ENCODE measurements at places on chromosomes 11 and 22.
A peak's percentile ranks its signal among the peaks of the same experiment; 100 is the strongest.

DNA sequence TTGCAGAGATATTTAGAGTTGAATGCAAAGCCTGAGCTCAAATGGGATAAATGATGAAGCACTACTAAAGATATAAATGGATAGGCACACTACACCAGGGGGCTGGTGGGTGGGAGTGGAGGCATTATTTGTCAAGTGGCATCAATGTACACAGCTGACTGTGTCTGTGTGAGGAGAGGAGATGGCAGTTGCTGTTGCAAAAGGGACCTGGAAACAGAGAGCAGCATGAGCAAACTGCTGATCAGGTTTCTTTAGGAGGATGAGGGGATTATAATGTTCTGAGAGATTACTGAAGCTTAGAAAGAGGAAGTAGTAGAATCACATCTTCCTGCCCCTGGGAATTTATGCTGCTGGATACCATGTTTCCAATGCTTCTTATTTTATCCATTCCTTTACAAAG, 39.4 kb upstream of the LIN7C start:
- no peak for DNase-seq

GRCh38 chr11:134521452-134522289, 109.6 kb upstream of the B3GAT1 start:
- no peak for DNase-seq

- DNase-seq, result no peak
These were observed 10.1 kb upstream of the EXT2 start for GRCh38 chr11:44085330-44085729.

DNA sequence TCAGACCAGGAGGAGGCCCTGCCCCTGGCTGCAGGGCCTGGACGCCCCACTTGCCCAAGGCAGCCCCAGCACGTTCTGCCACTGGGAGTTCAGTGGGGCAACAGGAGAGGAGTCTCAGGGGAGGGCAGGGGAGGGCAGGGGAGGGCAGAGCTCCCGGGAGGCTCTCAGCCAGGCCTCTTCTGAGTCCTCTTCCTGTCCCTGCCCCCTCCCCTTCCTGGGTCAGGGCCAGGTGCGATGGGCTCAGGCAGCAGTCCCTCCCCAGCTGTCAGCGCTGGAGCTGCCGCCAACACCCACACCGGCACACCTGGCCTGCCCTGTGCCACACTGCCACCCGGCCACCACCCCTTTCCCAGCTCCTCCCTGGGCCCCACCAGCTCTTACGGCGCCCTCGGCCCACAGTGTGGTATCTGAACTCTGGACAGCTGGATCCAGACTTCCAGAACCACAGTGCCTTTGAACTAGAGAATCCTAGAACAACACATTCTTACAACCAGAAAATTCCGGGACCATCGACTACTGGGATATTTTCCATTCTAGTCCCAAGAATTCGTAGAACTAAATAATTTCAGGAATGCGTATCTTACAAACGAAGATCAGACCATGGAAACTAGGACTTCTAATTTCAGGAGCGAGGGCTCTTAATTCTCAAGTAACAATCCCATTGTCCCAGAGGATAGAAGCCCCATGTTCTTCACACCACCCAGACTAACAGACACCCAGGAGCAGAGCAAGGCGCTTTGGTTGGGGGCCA, 21.8 kb downstream of the RPL3 start:
- DNase-seq, result no peak

DNA sequence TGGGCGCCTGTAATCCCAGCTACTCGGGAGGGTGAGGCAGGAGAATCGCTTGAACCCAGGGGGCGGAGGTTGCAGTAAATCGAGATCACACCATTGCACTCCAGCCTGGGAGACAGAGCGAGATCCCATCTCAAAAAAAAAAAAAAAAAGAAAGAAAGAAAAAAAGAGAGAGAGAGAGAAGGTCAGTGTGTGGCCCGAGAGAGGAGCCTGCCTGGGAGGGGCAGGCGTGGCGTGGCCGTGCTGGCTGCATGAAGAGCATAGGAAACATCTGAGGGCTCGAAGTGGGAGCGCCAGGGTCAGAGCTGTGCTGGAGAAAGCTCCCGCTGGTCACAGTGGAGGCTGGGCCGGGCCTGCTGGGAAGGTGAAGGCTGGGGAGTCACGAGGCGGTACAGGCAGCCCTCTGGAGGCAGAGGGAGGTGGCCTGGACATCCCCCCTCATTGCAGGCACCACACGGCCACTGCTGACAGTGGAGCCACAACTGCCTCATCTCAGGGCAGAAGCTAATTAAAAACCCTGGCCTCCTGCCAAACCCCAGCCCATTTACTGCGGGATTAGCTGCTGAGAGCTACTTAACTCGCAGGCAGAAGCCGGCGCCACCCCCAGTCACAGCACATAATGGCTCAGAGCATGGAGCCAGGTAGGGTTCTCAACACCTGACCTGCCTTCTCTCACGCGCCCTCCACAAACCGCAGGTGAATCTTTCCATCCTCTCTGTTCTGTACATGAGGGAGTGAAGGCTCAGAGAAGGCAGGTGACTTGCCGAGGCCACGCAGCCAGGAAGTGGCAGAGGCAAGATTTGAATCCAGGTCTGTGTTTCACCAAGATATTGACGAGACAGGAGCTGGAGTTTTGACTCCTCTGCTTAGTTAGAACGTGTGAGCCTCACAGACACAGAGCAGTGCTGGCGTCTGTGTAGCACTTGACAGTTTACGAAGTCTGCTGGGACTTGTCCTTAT, 32.6 kb downstream of the NFAM1 start:
- DNase-seq, result peak; percentile 9

GRCh38 chr11:20661445-20661844, 7.9 kb upstream of the NELL1 start:
- no peak for DNase-seq

GRCh38 chr22:22720724-22721261, 76.4 kb downstream of the GGTLC2 start:
- DNase-seq, result no peak

DNA sequence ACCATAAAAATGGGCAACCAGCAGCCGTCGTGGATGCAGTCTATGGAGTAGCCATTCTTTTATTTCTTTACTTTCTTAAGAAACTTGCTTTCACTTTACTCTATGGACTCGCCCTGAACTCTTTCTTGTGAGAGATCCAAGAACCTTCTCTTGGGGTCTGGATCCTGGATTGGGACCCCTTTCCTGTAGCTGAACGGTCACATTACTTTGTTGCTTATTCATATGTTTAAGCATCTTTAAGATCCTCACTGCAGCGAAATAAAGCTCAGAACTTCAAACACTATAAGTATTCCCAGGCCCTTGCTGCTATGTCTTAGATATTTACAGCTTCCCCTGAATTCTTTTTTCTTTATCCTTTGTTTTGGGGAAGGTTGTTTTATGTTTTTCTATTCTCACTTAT, 187.8 kb upstream of the DDI1 start:
- no peak for DNase-seq

GRCh38 chr11:117187007-117187406, 8.5 kb downstream of the SIDT2 start:
- DNase-seq, result no peak

- no peak for DNase-seq
These were observed 53.6 kb downstream of the LRRC32 start for GRCh38 chr11:76616676-76617552.

DNA sequence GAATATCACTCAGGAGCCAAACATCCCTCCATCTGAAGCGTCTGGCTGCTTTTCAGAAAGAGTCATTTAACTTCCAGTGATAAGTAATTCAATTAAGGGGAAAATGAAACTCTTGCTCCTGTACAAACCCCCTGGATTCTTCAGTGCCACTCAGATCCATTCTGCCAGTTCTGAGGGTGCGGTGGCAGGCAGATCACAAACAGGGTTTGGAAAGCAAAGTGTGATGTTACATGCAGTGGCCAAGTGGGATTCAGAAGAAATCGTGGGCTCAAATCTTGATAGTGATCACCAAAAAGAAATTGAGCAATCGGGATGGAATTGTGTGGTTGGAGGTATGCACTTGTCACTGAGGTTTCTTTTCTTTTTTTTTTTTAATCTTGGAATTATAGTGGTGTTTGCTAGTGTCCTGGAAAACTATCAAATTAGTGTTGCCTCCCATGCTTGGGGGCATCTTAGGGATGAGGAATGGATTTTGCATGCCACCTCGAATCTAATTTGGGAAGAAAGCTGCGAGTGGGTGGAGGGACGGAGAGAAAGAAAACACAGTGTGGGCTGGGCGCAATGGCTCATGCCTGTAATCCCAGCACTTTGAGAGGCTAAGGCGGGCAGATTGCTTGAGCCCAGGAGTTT, 22.5 kb upstream of the RTL6 start:
- no peak for DNase-seq

DNA sequence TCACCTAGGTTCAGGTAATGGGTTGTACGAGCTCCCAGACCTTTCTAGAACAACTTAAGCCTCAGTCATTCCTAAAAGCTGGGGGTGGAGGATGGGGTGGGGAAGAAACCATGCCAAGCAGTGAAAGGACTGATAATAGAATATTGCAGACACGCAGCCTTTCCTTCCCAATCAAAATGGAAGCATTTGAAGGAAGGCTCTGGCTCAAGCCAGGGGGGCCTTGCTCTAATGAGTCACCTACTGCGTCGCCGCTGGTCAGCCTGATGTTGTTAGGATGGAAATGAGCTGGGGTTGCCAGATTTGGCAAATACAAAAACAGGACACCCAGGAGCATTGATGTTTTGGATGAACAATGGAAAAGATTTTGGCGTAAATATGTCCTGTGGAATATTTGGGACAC, 6.2 kb downstream of the SYT12 start:
- no peak for DNase-seq

DNA sequence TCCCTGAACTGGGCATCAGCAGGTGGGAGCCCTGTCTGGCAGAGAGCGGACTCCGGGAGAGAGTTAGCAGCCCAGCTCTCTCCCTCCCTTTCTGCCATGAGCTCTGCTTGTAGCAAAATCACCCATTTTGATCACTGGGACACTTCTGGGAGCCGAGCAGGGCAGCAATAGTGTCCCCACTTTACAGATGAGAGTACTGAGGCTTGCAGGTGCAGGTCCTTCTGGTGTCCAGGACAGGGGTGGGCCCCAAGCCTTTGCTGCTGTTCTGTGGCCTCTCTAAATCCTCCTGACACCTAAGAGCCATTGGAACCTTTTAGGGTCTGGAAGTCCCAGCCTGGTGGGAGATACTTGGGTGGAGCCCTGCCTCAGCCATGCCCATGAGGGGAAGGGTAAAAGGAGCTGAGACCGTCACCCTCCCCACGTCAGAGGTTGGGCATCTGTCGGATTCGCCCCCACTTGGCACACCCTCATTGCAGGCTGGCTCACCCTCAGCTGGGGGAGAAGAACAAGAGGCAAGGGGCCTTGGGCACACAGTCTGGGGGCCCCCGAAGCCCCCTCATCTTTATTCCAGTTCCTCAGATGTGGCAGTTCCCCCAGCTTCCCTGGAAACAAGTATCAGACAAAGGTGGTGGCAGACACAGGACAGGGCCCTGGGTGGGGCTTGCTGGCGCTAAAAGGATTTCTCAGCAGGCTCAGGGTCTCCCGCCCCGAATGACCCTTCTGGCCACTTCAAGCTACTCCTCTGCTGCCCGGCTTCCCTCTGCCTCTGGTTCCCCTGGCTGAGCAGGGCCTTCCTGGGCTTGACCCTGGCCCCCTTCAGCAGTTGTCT, 4.5 kb downstream of the RIN1 start:
- no peak for DNase-seq

GRCh38 chr11:69479591-69480271, 1.7 kb upstream of the LINC01488 start:
- no peak for DNase-seq

DNA sequence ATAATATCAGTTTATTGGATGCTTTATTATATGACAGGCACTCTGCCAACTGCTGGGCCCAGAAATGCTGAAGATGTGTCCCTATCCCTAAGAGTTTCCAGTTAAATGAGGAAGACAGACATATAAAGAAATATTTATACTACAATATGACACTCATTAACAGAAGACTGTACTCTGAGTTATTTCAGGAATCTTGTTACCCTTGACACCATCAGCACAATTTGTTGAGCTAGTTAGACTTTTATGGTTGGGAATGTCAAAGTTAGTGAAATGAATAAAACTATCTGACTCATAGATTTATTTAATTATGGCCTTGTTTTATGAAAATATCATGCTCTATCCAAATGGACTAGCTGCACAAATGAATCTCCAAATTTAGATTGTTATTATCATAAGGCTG, 25.6 kb upstream of the MSANTD4 start:
- no peak for DNase-seq

DNA sequence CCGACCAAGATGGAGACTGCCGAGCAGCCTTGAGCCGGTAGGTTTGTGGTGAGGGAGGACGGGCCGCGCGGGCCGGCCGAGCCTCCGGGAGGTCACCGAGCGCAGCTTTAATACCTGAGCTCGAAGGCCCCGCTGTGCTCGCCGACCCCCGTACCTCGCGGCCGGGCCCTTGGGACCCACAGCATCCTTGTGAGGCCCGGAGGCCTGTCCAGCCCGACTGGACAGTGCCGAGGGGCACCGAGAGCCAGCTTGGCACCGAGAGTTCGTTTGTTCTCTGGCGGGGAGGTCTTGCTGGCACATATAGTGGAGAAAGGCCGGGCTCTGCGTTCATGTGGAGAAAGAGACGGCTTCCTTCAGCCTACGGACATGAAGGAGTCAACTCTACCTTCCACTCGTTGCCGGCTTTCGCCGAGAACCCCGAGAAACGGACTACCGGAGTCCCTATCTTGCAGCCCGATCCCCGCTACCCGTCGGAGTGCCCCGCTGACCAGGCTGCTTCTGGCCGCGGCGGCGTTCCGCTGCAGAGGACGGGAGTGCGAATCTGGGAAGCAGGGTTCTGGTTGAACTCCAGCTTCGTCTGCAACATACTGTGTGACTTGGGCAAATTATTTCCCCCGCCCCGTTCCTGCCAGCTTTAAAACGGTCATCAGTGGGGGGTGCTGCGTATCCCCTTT, 349 bp downstream of the TSSC4 start:
- DNase-seq, result no peak

- DNase-seq, result no peak
These were observed 350.8 kb downstream of the TBC1D22A start for GRCh38 chr22:47112994-47113852.

DNA sequence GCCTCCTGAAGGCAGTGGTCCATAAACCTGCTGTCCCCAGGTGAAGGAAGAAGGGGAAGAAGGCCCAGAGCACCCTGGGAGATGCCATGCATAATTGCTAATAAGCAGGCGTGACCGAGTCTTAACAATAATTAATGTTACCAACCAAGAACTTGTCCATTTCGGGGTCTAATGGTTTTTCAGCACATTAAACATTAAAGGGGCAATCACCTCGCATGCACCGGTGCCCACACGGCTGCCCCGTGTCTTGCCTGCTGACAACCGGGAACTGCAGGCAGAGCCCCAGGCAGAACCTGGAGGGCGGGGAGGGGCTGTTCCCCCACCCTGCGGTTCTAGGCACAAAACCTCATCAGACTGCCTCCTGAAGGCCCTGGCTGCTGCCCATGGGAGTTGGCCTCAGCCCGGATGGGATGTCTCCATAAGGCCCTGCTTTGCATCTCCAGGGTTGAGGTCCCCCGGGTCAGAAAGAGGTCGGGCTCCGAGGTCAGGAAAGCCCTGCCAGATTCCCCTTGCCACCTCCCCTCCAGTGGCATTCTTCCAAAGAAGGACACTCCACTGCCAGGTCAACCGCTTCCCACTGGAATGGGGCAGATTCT, 169.0 kb downstream of the BUD13 start:
- DNase-seq, result no peak

DNA sequence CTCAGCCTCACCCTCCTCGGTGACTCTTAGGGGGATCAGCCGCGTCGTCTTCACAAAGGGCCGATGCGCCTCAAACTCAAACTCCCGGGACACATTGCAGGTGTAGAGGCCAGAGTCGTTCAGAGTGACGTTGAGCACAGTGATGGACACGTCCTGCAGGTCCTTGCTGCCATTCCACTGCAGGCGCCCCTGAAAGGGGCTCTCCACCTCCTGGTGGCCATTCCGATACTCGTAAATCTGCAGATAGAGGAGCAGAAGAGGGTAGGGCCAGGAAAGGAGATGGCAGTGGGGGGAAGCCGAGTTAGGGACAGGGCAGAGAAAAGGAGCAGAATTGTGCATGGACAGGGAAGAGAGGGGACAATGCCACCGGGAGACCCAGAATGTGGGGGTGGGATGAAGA, 12.0 kb downstream of the SCN3B start:
- no peak for DNase-seq
